ENCODE measurements at places on chromosomes 12 and 14.

DNA sequence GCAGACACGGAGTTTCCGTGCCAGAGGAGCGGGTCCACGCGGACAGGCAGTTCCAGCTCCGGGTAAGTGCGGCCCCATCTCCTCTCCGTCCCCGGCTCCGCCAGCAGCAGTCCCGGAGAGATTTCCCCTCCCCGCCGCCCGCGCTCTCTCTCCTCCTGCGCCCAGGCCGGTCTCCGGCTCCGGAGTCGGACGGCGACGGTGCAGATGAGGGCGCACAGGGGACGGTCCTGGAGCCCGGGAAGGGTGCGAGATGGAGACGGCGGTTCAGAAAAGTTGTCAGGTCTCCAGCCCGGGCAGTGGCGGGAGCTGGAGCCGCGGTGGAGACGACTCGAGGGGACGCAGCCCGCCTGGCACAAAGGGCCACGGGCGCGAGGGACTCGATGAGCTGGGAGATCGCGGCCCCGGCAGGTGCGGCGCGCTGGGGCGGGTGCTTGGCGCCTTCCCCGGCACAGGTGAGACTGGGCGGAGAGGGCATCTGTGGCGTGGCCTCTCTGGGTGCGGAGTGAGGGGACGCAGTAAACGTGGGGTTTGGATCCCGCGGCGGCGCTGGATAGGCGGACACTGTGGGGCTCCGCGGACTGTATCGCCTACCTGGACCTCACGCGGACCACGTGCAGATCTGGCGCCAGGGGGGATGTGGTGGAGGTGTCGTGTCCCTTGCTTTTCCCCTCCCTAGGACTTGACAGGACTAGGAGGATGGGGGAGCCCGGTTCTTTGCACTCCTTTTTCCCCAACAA is 1540.3 kb upstream of the TMEM132C start:
- DNase-seq = no peak

DNA sequence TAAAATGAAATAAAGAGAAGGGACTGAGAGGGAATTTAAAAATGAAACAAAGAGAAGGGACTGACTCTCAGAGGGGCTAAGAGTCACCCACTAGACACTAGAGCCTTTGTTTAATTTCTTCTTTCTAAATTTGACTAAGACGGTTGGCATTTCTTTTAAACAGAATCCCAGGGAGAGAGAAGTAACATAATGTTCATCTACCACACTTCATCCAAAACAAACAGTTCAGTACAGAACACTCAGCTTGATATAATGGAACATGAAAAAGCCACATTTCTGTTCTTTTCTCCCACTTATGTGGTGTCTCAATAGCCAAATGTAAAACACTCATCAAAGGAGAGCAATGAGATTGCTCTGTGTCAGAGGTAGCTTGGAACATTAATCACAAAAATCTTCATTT is 10.1 kb upstream of the NT5DC3 start:
- DNase-seq = no peak

DNA sequence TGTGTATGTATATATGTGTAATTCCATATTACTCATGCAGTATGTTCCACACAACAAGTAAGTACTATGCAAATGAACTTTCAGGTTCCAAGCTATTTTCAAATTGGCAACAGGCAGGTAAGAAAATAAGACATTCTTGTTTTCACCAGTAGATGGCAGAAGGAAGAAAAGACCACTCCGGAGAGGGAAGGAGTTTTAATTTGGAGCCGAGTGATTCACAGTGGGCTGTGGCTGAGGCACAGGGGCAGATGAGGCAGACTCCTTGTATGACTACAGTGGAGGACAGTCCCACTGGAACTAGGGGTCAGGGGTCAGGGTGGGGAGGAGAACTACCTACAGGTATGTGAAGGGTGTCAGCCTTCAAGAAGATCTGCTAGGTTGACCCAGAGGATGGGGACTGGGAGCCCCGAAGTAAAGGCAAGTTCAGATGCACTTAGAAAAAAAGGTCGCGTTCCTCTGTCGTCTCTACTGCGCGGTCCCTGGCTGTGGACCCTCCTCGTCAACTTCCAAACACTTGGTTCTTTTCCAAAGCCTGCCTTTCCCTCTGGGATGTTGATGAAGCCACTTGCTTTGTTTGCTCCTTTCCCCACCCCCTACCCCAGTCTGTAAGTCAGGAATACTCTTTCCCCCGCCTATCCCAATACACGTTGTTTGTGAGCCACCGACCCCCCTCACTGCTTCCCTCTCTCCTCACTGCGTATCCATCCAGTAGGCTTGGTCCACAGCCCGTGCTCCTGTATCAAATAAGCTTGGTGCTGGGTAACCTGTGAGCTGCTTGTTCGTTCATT is 24.1 kb downstream of the DDX47 start:
- DNase-seq = peak; percentile 63

- no peak for DNase-seq
These were observed 20.7 kb downstream of the EPYC start for GRCh38 chr12:90984114-90984513.

DNA sequence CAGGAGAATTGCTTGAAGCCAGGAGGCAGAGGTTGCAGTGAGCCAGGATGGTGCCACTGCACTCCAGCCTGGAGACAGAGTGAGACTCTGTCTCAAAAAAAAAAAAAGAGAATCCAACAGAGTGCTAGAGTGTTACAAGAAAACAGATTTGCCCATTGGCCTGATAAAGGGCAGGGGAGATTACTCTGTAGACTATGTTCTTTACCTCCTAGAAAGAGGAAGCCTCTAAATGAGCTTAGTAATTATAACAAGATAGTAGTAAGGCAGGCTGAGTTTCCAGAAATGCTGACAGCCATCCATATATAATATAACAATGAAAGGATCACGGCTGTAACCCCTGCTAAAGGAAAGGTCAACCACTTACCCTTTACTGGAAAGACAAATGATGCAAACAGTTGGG is 24.4 kb downstream of the AK7 start:
- DNase-seq = no peak

DNA sequence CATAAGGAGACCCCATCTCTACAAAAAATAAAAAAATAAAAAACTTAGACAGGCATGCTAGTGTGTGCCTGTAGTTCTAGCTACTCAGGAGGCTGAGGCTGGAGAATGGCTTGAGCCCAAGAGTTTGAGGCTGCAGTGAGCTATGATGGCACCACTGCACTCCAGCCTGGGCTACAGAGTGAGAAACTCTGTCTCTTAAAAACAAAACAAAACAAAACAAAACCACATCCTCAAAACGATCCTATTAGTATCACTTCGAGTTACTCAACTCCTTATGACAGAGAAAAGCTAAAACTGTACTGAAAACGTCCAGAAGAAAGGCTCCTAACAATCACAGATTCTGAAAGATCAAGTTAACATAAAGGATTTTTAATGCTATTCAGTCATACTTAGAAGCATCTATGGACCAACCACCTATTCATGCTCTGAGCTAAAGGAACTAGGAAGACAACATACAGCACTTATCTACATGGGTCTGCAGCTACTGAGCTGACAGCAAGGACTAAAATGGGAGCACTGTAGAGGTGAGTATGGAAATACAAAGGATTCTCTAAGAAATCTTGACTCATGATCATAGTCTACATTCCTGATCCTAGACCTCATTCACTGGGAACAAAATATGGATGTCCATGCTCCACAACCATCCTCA is 75.3 kb upstream of the DUSP6 start:
- DNase-seq = no peak
